Motor neuron (in vitro differentiated cells): ENCODE measurements at places on chromosomes 11 and 22. TPM values are rescaled to one million over a fixed set of nuclear protein-coding genes. Genes with fewer than 3 reads are reported as not detected.

The SCN4B gene
- total RNA-seq = 1.8 and 2.4 TPM in 2 replicates

The PLEKHB1 gene
- 3.5 and 4.5 TPM in 2 replicates for total RNA-seq

The DDIAS gene
- total RNA-seq = 9.2 and 9.4 TPM in 2 replicates

The FGF3 gene
- not detected in 2 replicates for total RNA-seq

The ASCL2 gene
- 0.41 and 0.45 TPM in 2 replicates for total RNA-seq

The PLAAT3 gene
- total RNA-seq = 12.1 and 14.8 TPM in 2 replicates

The BACE1-AS gene
- total RNA-seq = 3.4 and 5.0 TPM in 2 replicates
